ENCODE measurements at places on chromosomes 6 and 20.

DNA sequence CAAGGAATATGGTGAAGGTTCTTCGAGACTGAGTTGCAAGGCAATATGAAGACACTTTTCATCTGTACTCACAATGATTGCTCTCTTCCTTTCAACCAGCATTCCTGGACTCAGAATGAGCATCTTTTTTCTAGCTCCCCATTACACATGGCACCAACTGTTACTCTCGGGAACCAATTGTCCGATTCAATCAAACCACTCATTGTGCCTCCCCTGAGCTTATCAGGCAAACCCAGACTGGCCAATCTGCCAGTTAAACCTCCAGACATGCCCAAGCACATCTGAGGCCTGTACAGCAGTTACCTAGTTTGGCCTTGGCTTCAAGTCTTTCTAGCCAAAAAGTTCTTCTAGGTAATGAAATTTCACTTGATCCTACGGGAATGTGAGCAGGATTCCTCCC, 164.1 kb downstream of the ID4 start:
- no peak for DNase-seq

DNA sequence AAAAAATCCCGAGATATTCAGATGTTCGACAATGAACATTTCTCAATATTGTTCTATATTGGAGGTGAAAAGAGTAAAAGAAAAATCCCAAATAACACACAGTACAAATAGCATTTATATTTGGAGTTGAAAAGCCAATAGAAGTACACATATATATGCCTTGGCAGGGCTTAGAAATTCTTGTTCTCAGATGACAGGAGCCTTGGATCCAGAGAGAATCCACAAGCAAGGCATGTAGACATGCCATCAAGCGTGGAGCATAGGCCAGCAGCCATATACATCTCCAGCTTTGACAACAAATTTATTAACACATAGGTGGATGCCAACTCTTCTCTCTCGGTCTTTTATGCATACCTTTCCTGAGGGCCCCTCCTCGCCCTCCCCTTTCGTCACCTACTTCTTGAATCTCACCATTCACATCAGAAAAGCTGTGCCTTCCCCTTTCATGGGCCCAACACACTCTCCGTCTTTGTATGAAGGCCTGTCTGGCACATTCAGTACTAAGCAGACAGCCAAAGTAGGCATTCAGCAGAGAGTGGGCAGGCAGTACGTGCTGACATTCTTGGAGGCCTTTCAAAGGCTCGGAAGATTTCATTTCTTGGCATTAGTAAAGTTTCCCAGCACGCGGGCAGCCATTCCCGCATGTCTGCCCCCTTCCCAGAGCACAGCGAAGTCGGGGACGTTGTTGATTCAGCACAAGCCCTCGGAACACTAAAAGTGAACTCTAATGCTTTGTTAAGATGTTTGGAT, 18.2 kb downstream of the NEDD9 start:
- no peak for DNase-seq

- DNase-seq: no peak
Measured at GRCh38 chr20:45873409-45874103, 7.5 kb upstream of the ZSWIM1 start.

DNA sequence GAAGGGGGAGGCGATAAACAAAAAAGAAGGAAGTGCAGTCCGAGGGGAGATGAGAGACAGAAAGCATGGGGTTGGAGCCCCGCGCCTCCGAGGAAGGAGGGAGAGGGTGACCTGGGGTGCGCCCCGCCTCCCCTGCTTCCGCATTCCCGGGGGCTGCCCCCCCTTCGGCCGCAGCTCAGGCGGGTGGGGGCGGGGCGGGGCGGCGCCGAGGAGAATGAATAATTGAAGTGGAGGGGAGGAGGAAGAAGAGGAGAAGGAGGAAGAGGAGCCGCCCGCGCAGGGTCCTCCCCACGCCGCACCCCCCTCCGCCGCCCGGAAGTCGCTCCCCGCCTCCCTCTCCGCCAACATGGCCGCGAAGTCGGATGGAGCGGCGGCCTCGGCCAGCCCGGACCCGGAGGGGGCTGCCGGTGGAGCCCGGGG, at the start of gene XKR7:
Gene XKR7, plus strand, starts transcription at position 322 of the 420 bp plus-strand sequence. Its CDS starts 25 bp downstream, at position 347.
- DNase-seq: no peak

- no peak for DNase-seq
Measured at GRCh38 chr20:11013801-11014200, 340.0 kb upstream of the JAG1 start.

DNA sequence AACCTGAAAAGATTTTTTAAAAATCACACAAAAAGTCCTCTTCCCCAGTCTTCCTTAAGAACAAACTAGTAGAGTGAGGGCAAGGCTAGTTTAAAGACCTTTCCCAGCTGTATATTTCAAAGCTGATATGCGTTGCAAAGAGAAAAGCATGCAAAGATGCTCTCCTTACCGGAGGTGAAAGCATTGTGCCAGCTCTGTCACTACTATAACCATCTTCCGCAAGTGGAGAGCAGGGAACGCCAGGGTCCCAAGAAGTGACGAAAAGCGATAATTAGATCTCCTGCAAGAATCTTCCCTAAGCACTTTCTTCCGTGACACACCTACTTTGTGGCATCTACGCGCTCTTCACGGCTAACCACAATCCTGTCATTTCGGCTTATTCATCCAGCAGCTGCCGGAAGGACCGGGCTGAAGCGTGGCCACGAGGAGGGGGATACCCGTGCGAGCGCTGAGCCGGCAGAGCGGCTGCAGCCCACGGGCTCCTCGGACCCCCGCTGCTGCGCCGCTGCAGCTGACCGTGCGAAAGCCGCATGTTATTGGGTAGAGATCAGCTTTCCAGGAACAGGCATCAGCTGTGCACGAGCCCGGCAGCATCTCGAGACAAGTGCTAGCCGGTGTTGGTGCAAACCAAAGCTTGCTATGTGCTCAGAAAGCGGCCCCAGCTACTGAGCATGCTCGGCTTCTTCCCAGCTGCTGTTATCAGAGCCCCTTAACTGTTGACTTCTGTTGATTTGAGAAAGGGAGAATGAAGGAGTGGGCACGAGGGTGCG, 57.2 kb upstream of the ARHGAP18 start:
- DNase-seq: peak; percentile 66

- peak; percentile 74 for DNase-seq
Measured at GRCh38 chr20:36886859-36887751, 11.2 kb downstream of the TLDC2 start.

- DNase-seq: no peak
Measured at GRCh38 chr6:44042989-44043478, 84.2 kb downstream of the MRPL14 start.

DNA sequence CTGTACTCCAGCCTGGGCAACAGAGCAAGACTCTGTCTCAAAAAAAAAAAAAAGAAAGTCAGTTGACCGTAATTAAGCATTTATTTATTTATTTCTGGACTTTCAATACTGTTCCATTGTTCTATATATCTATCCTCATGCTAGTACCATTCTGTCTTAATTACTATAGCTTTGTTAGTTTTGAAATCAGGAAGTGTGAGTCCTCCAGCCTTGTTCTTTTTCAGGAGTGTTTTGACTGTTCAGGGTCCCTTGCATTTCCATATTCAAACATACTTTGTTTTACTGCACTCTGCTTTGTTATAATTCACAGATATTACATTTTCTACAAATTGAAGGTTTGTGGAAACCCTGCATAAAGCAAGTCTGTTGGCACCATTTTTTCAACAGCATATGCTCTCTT, 36.7 kb upstream of the ASXL1 start:
- no peak for DNase-seq

DNA sequence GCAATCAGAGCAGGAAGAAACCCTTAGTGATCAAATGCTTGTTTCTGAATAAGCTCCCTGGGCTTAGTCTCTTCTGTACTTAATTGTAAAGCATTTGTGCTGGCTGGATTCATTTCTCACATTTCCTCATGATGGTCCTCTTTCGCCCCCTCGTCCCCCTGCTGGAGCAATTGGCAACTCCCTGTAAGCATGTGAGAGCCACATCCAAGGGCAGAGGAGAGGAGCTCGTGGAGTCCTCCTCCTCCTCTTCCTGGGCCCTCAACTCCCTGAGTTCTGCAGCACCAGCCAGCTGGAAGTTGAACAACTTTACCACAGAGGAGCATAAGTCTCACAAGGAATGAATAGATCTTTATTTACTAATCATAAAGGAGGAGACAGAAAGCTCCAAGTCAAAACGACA, 12.6 kb downstream of the ANKEF1 start:
- DNase-seq: peak; percentile 28

DNA sequence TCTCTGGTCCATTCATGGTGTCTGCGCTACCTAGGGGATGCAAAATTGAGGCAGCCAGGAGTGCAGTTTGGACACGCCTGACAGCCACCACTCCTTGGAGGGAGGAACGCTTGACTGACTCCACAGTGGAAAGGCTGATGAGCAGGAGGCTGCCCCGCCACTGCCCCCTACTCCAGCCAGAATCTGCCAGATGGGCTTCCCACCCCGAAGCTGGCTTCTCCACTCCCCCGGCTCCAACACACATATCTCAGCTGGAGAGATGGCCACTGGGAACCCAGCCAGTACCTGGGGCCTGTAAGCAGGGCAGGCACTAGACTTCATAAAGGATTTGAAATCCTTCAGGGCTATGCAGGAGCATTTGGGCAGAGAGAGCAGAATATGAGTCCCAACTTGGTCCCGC, 51.4 kb upstream of the BLCAP start:
- no peak for DNase-seq

- peak; percentile 95 for DNase-seq
Measured at GRCh38 chr6:27145731-27146455, 101.6 kb upstream of the PRSS16 start.

GRCh38 chr20:33684533-33685327, 1.5 kb downstream of the E2F1 start:
- DNase-seq: no peak

DNA sequence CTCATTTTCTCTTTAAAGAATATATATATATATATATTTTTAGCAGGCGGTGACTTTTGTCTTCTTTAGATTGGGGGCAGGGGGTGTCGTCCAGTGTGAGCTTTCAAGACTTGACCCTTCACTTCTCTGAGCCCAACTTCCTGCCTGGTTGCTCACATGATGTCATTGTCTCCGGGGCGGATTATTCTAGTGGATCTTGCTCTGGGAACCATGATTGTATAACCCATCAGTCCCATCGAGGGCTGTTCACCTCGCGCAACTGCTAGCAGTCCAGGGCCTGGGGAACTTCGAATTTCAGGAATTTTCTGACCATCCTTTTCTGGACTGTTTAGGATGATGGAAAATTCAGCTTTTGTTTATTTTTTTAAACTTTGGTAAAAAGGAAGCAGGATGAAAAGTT, 1.0 kb downstream of the IGF2R start:
- peak; percentile 61 for DNase-seq

GRCh38 chr6:49499623-49500022, at the start of gene GLYATL3:
Gene GLYATL3, plus strand, starts transcription at chr6:49499923. Its CDS starts 12,068 bp downstream, at chr6:49511991.
- DNase-seq: no peak

DNA sequence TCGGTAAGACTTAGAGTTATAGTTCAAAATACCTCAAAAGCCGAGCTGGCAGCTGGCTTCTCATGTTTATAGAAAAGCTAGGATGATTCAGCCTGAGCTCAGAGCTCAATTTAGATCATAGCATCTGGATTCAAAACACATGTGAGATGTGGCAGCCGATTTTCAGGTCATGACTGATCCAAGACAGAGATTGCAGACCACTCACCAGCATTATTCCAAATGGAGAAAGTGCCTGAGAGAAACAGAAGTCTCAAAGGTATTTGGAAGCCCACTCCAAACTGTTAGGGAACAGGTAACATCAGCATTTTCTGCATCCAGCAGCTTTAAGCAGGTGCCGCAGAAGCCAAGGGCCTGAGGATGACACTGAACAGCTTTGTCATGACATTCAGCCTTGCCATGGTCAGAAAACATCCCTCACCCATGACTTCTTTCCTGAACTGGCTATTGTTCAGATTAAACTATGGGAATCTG, 102.2 kb downstream of the BACH2 start:
- peak; percentile 86 for DNase-seq

DNA sequence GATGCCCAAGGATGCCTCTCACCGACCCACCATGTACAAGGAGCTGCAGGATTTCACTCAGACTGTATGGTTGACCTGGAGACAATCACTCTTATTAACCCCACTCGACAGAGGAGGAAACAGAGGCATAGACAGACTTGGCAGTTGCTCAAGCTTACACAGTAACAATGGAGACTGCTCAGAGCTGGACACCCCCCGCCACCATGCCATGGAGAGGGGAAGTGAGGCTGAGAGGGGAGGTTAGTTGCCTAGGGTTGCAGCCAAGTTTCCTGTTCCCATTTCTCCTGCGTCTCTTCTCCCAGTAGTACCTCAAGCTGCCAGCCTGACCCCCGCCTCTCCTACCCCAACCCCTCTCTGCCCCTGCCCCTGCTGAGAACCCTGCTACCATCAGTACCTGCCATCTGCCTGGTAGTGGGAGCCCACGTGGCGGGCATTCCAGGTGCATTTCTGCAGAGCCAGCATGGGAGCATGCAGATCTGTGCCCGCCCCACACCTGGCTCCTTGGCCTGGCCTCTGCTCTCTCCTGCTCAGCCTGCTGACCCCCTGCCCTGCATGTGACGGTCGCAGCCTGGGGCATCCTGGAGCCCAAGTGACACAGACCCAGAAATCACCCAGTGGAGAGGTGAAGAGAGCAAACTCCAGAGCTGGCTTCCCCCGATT, 157.7 kb downstream of the PREX1 start:
- DNase-seq: no peak

DNA sequence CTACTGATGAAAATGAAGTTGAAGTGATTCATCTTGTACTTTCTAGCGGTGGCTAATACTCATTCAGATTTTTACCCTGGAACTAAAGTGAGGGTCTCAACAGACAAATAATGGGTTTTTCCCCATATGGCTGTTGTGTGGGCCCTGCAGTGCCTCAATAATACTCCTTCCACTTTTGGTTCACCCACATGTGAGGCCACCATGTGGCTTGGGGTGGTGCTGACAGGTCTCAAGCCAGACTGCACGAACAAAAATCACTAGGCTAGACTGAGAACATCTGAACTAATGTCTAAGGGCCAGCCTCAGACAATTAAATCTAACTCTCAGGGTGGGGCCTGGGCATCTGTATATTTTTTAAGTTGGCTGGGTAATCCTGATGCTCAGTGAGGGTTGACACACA, 7.9 kb upstream of the COL12A1 start:
- no peak for DNase-seq

- no peak for DNase-seq
Measured at GRCh38 chr6:104958178-104959025, 1.5 kb downstream of the LIN28B start.

GRCh38 chr20:14295238-14295637, 42.2 kb downstream of the FLRT3 start:
- DNase-seq: no peak

DNA sequence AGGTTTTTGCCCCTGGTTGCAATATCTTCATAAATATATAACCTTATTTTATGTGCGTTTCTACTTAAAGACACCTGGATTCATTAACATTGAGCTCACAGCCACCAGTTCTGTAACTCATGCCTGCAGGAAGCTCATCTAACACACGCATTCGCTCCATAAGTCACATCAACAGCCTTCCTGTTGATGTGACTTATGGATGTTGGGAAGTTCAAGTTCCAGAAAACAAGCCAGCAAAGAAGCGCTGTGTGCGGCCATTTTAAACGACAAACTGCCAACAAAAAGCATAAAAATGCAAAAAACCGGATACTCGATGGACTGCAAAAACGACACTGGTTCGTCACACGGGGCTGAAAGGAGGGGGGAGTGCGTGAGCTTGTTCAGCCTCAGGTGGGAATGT, 77.9 kb upstream of the NFATC2 start:
- peak; percentile 65 for DNase-seq

- no peak for DNase-seq
Measured at GRCh38 chr20:50141811-50142561, 11.5 kb downstream of the PEDS1 start.

- DNase-seq: no peak
Measured at GRCh38 chr6:111524735-111525134, 41.7 kb upstream of the REV3L start.
